ENCODE measurements at places on chromosomes 2 and 18.

GRCh38 chr2:39150102-39150562, 29.3 kb upstream of the SOS1 start:
- DNase-seq = no peak

- DNase-seq = no peak
Measured at GRCh38 chr2:228039752-228040534, 141.5 kb downstream of the SPHKAP start.

- no peak for DNase-seq
Measured at GRCh38 chr2:140422759-140423158, 1642.6 kb upstream of the NXPH2 start.

- no peak for DNase-seq
Measured at GRCh38 chr2:184338771-184339170, 259.6 kb upstream of the ZNF804A start.
